Caco-2 (cell line): ENCODE measurements at places on chromosomes 5 and 9. TPM values are rescaled to one million over a fixed set of nuclear protein-coding genes. Genes with fewer than 3 reads are reported as not detected.
A peak's percentile ranks its signal among the peaks of the same experiment; 100 is the strongest.

- H3K4me3 ChIP-seq, result no peak overlapping the region
- no peak overlapping the region for H3K27ac ChIP-seq
- no peak for DNase-seq
These were observed 122.2 kb downstream of the FGF10 start for GRCh38 chr5:44266882-44267576.

The UGT3A2 gene
- not detected in 2 replicates for total RNA-seq

DNA sequence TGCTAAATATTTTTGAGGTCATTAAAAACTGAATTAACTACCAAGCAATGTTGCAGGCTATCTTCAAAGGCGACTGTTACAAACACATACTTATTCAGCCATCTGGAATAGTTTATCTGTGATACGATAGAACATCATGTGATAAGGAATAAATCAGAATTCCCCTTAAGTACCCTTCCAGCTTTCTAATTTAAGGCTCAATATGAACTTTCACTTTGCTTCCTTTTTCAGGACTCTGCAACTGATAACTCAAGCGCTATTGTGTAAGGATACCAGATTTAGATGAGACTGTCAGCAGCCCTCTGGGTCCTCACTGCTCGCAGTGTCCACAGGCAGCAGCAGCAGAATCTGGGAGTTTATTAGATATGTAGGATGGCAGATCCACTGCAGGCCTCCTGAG, 416.3 kb downstream of the SPATA31D1 start:
- no peak overlapping the region for H3K4me3 ChIP-seq
- H3K36me3 ChIP-seq, result no peaks in the 10 kb centered on the region
- no peaks in the 10 kb centered on the region for H3K27me3 ChIP-seq
- no peak for DNase-seq

The PTPRD gene
- total RNA-seq, result 55.9 and 70.1 TPM in 2 replicates

DNA sequence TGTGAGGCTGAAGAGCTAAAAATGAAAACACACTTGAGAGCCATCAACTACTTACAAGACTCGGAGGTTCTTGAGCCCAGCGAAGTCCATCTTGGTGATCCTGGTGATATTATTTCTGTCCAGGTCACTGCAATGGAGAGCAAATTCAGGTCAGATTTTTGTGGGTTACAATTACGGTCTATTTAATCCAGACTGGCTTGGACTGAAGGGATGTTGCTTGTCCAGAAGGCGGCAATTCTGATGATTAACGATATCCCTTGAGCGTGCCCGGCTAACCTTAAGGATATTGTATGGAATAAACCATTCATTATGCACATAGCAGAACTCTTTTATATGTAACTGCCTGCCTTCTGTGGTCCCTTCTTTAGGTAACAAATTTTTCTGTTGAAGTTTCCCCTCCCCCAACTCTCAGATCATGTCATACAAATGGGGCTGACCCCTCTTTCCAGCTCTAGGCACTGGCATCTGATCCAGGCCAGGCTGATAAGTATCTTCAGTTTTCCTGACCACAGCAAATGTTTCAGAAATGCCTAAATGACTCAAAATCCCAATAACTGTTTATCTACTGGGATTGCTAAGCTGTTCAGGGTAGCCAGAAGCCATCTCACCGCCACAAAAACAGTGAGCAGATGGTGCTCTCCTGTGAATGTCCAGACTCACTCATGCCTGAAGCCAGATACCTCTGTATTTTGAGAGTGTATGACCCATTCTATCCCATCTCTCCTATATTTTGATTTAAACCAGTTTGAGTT, 49.4 kb downstream of the SLIT3 start:
- peaks cover 30% of the 10 kb centered on the region for H3K4me1 ChIP-seq
- peak overlapping the region; percentile 23 for H3K27ac ChIP-seq
- no peak for DNase-seq
- H3K27me3 ChIP-seq, result no peaks in the 10 kb centered on the region
- no peak overlapping the region for H3K4me3 ChIP-seq

The MLANA gene
- total RNA-seq, result not detected in 2 replicates

GRCh38 chr5:107526270-107526937, 144.3 kb downstream of the EFNA5 start:
- no peak overlapping the region for H3K27ac ChIP-seq
- DNase-seq, result no peak
- no peak overlapping the region for H3K4me3 ChIP-seq
- H3K4me1 ChIP-seq, result no peaks in the 10 kb centered on the region
- no peaks in the 10 kb centered on the region for H3K27me3 ChIP-seq

The OTULINL gene
- total RNA-seq, result 16.3 and 18.3 TPM in 2 replicates

- DNase-seq, result no peak
- H3K4me1 ChIP-seq, result no peaks in the 10 kb centered on the region
- H3K4me3 ChIP-seq, result no peak overlapping the region
- no peaks in the 10 kb centered on the region for H3K36me3 ChIP-seq
These were observed 425.1 kb downstream of the ARHGEF28 start for GRCh38 chr5:74051076-74051475.

The CTXN3 gene
- total RNA-seq, result not detected in 2 replicates

DNA sequence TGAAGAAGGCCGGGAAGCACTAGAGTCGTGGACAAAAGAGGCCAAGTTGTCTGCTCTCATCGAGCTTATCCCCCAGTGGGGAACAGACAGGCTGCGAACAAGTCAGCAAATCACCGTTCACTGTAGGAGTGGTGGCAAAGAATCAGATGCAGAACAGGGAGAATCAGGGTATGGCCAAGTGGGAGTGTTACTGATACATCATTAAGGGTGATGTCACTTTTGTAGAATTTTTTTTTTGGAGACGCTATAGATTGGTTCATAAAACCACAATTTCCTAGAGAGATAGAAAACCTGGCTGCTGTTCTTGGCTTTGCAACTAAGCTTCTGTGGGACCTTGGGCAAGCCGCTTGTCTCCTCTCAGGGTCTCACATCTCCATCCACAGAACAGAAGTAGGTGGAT, 21.3 kb downstream of the SPRY4 start:
- no peak overlapping the region for H3K4me3 ChIP-seq
- no peaks in the 10 kb centered on the region for H3K36me3 ChIP-seq
- H3K27me3 ChIP-seq, result no peaks in the 10 kb centered on the region
- peaks cover 25% of the 10 kb centered on the region for H3K4me1 ChIP-seq
- H3K27ac ChIP-seq, result no peak overlapping the region

- no peak overlapping the region for H3K27ac ChIP-seq
- no peak overlapping the region for H3K4me3 ChIP-seq
- H3K4me1 ChIP-seq, result no peaks in the 10 kb centered on the region
- H3K36me3 ChIP-seq, result no peaks in the 10 kb centered on the region
- DNase-seq, result no peak
- H3K27me3 ChIP-seq, result no peaks in the 10 kb centered on the region
These were observed 30.2 kb upstream of the TMED7 start for GRCh38 chr5:115655994-115656393.

The DCAF12 gene
- 33.0 and 34.1 TPM in 2 replicates for total RNA-seq

- no peaks in the 10 kb centered on the region for H3K4me1 ChIP-seq
- H3K36me3 ChIP-seq, result no peaks in the 10 kb centered on the region
- DNase-seq, result no peak
- H3K4me3 ChIP-seq, result no peak overlapping the region
- H3K27me3 ChIP-seq, result no peaks in the 10 kb centered on the region
- H3K27ac ChIP-seq, result no peak overlapping the region
These were observed 230.2 kb downstream of the IRX1 start for GRCh38 chr5:3825531-3826451.

DNA sequence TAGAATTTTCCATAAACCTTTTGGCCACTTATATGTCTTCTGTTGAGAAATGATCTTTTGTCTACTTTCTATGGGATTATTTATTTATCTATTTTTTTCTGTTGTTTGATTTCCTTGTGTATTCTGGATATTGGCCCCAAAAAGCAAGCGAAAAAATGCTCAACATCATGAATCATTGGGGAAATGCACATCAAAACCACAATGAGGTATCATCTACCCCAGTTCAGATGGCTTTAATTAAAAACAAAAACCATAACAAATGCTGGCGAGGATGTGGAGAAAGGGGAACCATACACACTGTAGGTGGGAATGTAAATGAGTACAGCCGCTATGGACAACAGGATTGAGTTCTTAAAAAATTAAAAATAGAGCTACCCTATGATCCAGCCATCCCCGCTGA, 125.0 kb upstream of the LPCAT1 start:
- H3K4me3 ChIP-seq, result no peak overlapping the region
- no peak for DNase-seq
- no peak overlapping the region for H3K27ac ChIP-seq
- H3K27me3 ChIP-seq, result peaks cover 2% of the 10 kb centered on the region; the same call in 1 of the 2 replicates

GRCh38 chr9:86766511-86766910, 180.8 kb downstream of the GAS1 start:
- no peak overlapping the region for H3K27ac ChIP-seq
- no peaks in the 10 kb centered on the region for H3K36me3 ChIP-seq
- H3K27me3 ChIP-seq, result no peaks in the 10 kb centered on the region
- no peak overlapping the region for H3K4me3 ChIP-seq
- DNase-seq, result no peak

GRCh38 chr9:15211815-15212495, 95.1 kb downstream of the TTC39B start:
- no peaks in the 10 kb centered on the region for H3K36me3 ChIP-seq
- DNase-seq, result no peak
- no peak overlapping the region for H3K4me3 ChIP-seq
- H3K27me3 ChIP-seq, result no peaks in the 10 kb centered on the region

The HAVCR2 gene
- total RNA-seq, result 0.32 and 0.41 TPM in 2 replicates

DNA sequence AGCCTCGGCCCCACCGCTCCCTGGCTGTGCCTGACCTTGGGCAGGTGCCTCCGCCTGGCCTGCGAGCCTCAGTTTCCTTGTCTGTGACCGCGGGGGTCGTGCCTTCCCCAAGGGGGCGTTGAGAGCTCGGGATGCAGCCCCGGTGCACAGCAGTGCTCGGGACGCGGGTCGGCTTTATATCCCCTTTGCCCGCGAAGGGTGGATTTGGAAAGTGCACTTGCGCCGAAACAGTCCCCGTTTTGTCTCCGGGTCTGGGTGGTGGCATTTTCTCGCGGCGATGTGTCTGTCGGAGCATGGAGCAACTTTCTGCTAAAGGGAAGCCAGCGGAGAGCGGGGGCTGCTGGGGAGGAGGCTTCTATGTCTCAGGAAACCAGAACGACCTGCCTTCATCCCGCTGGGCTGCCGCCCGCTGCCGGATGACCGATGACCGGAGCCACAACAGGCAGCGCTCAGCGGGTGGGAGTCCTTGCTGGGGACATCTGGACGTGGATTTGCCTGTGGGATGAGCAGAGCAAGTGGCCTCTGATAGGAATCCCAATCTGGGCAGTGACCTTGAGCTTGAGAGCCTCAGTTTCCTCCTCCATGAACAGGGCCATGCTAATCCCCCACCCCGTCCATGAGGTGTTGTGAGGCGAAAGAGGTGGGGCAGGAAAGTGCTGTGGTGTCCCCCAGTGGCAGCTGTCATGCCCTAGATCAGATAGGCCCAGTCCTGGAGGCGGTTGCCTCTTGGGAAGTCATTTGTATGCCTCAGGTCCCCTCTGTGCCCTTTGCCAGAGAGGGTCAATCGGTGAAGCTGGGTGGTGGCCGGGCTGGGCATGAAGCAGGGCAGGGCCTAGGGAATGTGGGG, 651 bp downstream of the HRH2 start:
- no peak overlapping the region for H3K27ac ChIP-seq
- no peaks in the 10 kb centered on the region for H3K27me3 ChIP-seq
- H3K4me1 ChIP-seq, result peaks cover 6% of the 10 kb centered on the region; the same call in 1 of the 2 replicates
- no peak for DNase-seq

DNA sequence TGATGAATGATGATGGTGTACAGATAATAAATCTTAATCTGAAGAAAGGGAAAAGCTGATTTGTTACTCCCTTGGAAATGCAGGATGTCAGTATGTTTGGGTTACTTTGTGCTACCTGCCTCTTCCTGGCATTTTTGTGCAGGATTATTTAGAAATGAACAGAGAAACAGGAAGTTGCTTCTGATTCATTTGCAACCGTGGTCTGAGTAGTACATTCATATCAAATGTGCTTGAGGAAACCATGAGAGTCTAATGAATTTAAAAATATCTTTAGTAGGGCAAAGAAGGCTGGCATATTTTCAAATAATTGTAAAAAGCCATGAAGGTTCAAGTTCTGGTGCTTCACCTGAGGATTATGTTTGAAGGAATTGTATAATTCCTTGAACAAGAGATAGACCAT, 391.6 kb downstream of the TMEM161B start:
- H3K27me3 ChIP-seq, result no peaks in the 10 kb centered on the region
- H3K36me3 ChIP-seq, result no peaks in the 10 kb centered on the region
- H3K4me1 ChIP-seq, result no peaks in the 10 kb centered on the region
- no peak overlapping the region for H3K4me3 ChIP-seq
- H3K27ac ChIP-seq, result no peak overlapping the region

GRCh38 chr5:31656806-31657205, 17.9 kb downstream of the PDZD2 start:
- H3K4me3 ChIP-seq, result no peak overlapping the region
- no peak for DNase-seq
- H3K27me3 ChIP-seq, result no peaks in the 10 kb centered on the region
- no peak overlapping the region for H3K27ac ChIP-seq
- H3K36me3 ChIP-seq, result no peaks in the 10 kb centered on the region
